Activated naive CD4-positive, alpha-beta T cell (primary cell): ENCODE measurements at places on chromosomes 6 and 20.

- no peak for DNase-seq
Observed at GRCh38 chr6:2222275-2222842, 23.0 kb downstream of the GMDS start.

- no peak for DNase-seq
Observed at GRCh38 chr6:96227135-96227534, 211.4 kb downstream of the FUT9 start.

- no peak for DNase-seq
Observed at GRCh38 chr6:147190556-147190955, 13.7 kb upstream of the STXBP5 start.

GRCh38 chr20:63008541-63009044 lies 1.8 kb upstream of the BHLHE23 start:
- no peak for DNase-seq

- DNase-seq, result no peak
Observed at GRCh38 chr6:13250703-13251102, 77.6 kb downstream of the TBC1D7 start.

GRCh38 chr20:36439040-36439730 lies 102.1 kb upstream of the MYL9 start:
- peak; percentile 43 for DNase-seq

GRCh38 chr6:156909212-156910010 lies 132.2 kb downstream of the ARID1B start:
- DNase-seq, result no peak

- DNase-seq, result no peak
Observed at GRCh38 chr20:47506850-47507249, 5.2 kb downstream of the NCOA3 start.

DNA sequence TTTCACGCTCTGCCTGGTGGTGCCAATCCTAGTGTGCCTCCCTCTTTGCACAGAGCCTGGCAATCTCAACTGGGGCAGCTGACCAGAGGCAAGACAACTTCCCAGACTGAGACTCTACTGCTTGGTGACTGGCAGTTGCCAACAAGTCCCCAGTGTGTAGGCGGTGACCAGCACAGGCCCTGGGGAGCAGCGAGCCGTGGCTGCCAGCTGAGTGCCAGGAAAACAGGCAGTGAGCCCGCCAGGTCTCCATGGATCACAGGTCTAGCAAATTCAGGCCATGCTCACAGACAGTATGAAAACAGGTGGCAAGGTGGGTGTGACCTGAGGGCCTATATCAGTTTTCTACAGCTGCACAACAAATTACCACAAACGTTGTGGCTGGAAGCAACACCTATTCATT lies 289.9 kb downstream of the KIF16B start:
- DNase-seq, result no peak

DNA sequence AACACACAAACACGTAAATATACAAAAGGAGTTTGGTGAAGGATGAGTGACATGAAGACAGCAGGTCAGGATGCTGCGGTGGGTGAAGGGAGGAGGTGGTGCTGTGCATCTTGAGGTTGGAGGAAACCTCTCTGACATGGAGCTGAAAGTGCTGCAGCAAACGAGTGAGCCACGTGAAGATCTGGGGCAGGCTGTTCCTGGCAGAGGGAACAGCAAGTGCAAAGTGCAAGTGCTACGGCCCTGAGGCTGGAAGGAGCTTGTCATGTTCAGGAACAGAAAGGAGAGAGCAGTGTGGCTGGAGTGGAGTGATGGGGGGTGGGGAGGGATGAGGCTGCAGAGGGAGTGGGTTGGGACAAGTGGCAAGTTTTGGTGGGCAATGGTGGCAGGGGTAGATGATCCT lies 24.8 kb upstream of the ANGPT4 start:
- DNase-seq, result no peak

DNA sequence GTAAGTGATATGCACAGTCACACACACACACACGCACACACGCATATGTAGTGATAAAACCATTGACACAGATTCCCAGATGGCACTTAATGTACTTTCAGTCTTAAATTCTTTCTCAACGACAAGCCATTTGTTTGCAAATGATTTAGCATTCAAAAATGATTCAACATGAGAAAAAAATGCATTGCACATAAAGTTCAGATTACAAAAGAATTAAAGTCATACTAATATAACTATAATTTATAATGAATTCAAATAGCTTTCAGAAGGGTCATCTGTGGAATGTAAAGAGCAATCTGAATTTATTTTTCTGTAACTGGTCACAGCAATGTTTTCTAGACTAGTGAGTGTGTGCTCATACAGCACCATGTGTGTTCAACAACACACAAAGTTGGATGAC lies 521.6 kb upstream of the ZNF337 start:
- DNase-seq, result no peak

GRCh38 chr6:52016915-52017748 lies 70.3 kb downstream of the PKHD1 start:
- no peak for DNase-seq

DNA sequence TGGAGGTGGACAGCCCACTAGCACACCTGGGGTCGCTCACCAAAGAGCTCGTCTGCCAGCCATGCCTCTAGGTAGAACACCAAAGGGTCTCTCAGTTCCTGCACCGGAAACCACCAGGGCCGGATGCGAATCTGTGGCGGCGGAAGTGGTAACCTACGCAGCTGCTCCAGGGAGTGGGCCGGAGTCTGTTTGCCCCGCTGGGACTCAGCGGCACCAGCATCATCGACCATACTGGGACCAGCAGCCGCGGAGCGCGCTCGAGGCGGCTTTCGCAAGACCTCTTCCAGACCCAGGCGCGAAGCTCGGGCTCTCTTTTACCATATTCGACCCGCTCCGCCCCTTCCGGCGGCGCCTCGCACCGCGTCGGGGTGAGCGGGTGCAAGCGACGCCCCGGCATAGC lies at the start of gene OOEP:
Gene OOEP, minus strand, starts transcription at position 335 of the 400 bp plus-strand sequence. Its CDS starts 105 bp downstream, at position 230.
- no peak for DNase-seq

DNA sequence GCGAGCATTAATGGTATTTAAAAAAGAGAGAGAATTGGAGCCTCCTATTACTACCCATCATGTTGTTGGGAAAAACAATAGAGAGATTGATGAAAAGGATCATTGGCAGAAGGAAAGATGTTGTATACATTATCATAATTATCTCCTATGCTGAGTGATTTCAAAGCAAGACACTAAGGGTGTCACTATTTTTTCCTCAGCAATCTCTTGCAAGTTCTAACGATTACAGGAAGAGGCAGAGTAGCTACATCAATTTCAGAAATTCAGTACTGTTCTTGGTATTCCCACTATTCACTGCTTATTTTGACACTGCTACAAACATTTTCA lies 891.2 kb downstream of the C6orf118 start:
- DNase-seq, result no peak

GRCh38 chr6:38391626-38392579 lies 247.8 kb downstream of the BTBD9 start:
- no peak for DNase-seq

GRCh38 chr6:25405442-25405841 lies 126.3 kb downstream of the CARMIL1 start:
- no peak for DNase-seq

GRCh38 chr6:111592726-111593511 lies 12.8 kb downstream of the TRAF3IP2 start:
- DNase-seq, result no peak

- DNase-seq, result no peak
Observed at GRCh38 chr6:44043479-44044153, 83.6 kb downstream of the MRPL14 start.

- peak; percentile 33 for DNase-seq
Observed at GRCh38 chr6:41901882-41902519, 6.8 kb upstream of the USP49 start.

DNA sequence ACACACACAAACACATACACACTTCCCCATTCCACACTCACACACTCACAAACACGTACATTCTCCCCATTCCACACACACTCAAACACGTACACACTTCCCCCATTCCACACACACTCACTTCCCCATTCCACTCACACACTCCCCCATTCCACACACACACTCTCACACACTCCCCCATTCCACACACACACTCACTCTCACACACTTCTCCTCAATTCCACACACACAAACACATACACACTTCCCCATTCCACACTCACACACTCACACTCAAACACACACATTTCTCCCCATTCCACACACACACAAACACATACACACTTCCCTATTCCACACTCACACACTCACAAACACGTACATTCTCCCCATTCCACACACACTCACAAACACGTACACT lies 8.7 kb upstream of the OSBPL2 start:
- no peak for DNase-seq

- no peak for DNase-seq
Observed at GRCh38 chr6:12962987-12963386, 246.4 kb downstream of the PHACTR1 start.

GRCh38 chr20:20665606-20666332 lies 46.7 kb downstream of the RALGAPA2 start:
- DNase-seq, result no peak

GRCh38 chr6:112883095-112883494 lies 536.0 kb downstream of the RFPL4B start:
- DNase-seq, result no peak

DNA sequence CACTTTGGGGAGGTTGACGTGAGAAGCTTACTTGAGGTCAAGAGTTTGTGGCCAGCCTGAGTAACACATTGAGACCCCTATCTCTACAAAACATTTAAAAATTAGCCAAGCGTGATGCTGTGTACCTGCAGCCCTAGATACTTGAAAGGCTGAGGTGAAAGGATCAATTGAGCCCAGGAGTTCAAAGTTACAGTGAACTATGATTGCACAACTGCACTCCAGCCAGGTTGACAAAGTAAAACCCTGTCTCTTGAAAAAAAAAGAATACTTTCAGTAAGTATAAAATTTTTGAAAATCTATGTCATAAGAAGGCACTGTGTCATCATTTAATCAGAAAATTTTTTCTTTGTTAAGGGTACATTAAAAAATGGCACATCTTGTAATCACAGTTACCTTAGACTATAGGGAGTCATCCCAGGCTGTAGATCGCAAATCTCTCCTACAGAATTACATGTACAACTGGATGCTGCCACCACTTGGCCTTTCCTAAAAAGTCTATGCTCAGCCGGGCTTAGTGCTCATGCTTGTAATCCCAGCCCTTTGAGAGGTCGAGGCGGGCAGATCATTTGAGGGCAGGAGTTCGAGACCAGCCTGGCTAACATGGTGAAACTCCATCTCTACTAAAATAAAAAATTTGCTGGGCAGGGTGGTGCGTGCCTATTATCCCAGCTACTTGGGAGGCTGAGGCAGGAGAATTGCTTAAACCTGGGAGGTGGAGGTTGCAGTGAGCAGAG lies 17.0 kb upstream of the MRS2 start:
- DNase-seq, result no peak
